ENCODE measurements at places on chromosomes 12 and 14.

- DNase-seq = peak; percentile 57
These were observed 1.5 kb upstream of the HOXC13 start for GRCh38 chr12:53937099-53937498.

DNA sequence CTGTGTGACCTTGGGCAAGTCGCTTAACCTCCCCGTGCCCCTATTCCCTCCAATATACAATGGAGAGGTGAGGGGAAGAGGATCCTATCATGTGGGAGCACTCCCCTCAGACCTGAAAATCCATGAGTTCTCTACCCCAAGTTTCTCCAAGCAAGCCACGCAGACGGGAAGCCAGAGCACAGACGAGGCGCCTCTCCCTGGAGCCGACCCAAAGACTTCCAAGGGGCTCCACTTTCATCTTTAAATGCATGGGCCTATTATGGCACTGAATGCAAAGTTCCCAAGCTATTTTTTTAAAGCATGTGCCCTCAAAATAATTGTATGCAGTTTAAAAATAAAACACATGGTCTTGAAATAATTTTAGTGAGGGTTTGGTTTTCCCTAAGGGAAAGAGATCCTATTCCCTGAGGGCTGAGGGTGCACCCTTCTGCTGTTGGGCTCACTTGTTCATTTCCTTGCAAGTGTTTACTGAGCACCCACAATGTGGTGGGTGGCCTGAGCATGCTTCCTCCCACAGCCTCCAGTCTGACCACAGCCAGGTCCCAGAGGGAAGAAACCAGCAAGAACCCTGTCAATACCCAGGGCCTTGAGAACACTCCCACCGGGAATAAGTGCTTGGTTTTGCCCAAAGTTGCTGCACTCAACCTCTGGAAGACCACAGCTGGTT, 14.6 kb downstream of the CMKLR1 start:
- DNase-seq = no peak

- DNase-seq = no peak
These were observed 29.3 kb downstream of the DHRS2 start for GRCh38 chr14:23665302-23666016.

GRCh38 chr12:30111719-30112118, 328.0 kb upstream of the TMTC1 start:
- DNase-seq = no peak

GRCh38 chr12:46692606-46693005, 133.2 kb downstream of the SLC38A4 start:
- DNase-seq = no peak

All from islet precursor cell (in vitro differentiated cells).